ENCODE measurements at places on chromosomes 12 and 14. TPM values are rescaled to one million over a fixed set of nuclear protein-coding genes. Genes with fewer than 3 reads are reported as not detected.

Gene PDE3A
- total RNA-seq, result 7.7 TPM

Gene ENDOU
- not detected for total RNA-seq

Gene AKAP6
- 4.1 TPM for total RNA-seq

Gene GPR162
- total RNA-seq, result 4.5 TPM

- H3K4me1 ChIP-seq, result peaks cover 5% of the 10 kb centered on the region
- H3K27me3 ChIP-seq, result no peaks in the 10 kb centered on the region
- DNase-seq, result no peak
- H3K36me3 ChIP-seq, result no peaks in the 10 kb centered on the region
Observed at GRCh38 chr12:120115692-120116440, 687 bp downstream of the RAB35 start.

DNA sequence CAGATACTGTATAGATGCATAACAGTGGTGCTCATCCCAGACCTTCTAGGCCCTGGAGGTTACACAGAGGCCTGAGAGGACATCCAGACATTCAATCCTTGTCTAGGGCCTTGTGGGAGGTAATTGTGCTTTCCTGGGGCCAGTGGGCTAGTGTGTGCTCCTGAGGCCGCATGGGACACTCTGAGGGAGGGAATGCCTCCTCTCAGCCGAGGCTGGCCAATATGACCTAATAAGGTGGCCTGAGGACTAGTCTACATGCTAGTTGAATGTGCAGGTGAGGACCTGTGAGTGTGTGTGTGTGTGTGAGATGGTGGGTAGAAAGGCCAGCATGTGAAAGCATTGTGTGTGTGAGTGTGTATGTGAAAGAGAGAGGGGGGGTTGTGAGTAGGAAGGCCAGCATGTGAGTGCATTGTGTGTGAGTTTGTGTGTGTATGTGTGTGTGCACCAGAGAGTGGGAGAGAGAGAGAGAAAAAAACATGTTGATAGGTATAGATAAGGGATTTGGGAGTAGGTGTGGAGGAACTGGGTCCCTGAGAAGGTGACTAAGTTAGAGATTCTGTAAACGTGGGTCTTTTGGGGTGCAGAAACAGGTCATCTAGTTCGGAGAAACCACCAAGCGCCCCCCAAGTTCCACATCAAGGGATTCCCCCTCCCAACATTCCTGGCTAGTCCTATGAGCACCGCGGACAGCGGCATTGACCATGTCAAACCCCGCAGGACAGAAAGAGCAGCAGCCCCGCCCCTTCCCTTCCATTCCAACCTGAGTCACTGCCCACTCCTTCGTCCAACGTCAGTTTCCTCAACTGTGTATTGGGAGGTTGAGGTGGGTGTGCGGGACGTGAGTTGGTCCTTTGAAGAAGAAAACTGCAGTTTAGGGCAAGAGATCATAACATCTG lies 9.7 kb upstream of the KRT81 start:
- no peaks in the 10 kb centered on the region for H3K27me3 ChIP-seq
- no peak for DNase-seq
- H3K27ac ChIP-seq, result no peak overlapping the region
- no peak overlapping the region for H3K4me3 ChIP-seq

Measured in uterus (tissue), 4 donors.